ENCODE measurements at places on chromosomes 12 and 14.

DNA sequence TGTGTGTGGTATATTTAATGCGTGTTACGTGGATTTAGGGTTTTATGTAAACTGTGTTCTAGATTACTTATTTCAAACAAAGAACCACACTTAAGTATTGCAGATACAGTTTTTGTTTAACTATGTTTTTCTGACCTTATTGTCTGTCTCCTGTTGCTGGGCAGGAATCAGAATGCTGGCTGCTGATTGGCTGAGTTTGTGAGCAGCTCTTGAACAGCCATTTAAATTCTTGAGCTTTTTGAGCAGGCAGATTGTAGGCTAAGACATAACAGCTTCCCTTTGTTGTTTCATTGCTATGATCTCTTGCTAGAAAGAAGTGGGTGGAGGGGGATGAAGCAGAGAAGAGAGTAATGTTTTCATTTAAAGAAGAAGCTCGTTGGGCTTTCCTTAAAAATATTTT, 52.2 kb downstream of the ATF7IP start:
- DNase-seq = peak; percentile 75

- DNase-seq = peak; percentile 62
Observed at GRCh38 chr12:115597157-115597712, 680.3 kb downstream of the MED13L start.

GRCh38 chr12:53759261-53759660, 7.5 kb upstream of the CISTR start:
- no peak for DNase-seq

DNA sequence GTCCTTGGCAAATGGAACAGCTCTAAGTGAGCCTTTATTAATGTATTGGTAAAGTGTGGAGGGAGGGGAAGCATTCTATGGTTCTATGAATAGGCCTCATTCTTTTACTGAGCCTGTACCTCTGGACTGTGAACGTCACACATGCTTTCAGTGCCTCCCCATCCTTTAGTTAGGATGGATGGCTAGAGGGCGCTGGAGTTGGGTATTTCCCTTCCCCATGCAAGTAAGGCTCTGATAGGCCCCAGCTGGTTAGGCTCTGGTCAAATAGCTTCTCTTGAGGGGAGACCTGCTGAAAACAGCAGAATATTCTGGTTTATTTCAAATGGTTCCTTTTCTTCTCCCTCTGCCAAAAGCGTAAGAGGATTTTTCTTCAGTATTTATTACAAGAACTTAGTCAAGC, 860.9 kb upstream of the MDGA2 start:
- DNase-seq = no peak

DNA sequence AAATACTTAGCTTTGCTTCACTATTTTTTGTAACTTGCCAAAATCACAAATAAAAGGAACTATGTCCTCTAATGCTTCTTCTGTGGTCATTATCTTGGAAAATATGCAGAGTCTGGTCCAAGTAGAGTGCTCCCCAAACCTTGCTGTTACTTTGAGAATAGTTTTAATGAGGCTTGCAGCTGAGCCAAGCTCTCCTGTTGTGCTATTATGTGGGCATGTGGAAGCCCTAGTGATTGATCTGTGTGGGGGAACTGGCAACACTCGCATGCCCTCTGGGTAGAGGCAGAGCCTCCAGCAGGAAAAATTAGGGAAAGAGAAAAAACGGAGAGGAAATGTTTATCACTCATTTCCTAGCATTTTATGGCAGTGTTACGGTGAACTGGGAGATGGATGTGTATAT, 473.1 kb downstream of the EGLN3 start:
- DNase-seq = no peak

Data from HFF-Myc (cell line).